Right hindlimb (tissue), 1 donor: ENCODE measurements at places on chromosomes 4 and X.
A peak's percentile ranks its signal among the peaks of the same experiment; 100 is the strongest.

GRCh38 chr4:48031802-48032525, 15.4 kb downstream of the NIPAL1 start:
- DNase-seq = no peak

DNA sequence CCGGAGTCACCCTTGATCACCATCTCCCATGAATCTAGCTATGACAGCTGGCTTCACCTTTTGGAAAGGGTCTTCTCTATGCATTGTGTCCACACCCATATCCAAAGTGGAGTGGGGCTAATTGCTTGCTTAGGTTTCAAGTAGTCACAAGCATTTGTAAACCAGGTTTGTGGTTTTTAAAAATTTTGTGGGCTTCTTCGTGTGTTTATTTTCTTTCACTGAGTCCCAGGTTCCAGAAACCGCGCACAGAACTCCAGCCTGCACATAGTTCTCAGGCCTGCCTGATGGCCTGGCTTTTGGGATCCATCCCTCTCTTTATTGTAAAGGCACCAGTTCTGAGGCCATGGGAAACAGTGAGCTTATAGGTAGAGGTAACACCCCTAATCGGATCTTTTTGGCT, 70.2 kb upstream of the TLR3 start:
- no peak for DNase-seq

DNA sequence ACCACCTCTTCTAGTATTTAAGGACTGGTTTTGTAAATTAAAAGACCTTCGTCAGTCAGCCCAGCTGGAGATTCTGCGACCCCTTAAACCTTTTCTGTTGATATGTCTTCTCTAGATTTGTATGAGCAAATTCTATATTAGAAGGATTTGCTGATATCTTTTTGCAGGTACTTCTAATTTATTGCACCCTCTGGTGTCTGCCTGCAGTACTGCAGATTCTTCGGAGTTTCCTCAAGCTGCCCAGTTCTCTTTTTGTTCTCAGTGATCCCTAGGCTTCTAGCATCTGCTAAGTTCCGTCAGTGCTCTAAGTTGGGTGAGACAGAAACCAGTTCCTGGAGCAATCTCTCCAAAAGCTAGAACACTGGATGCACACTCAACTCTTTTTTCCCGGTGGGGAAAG, 545.2 kb downstream of the C4orf33 start:
- peak; percentile 32 for DNase-seq

GRCh38 chr4:97317671-97318070, 825.6 kb downstream of the STPG2 start:
- DNase-seq = no peak

GRCh38 chrX:29422034-29422433, 793.3 kb upstream of the MAGEB2 start:
- DNase-seq = no peak

DNA sequence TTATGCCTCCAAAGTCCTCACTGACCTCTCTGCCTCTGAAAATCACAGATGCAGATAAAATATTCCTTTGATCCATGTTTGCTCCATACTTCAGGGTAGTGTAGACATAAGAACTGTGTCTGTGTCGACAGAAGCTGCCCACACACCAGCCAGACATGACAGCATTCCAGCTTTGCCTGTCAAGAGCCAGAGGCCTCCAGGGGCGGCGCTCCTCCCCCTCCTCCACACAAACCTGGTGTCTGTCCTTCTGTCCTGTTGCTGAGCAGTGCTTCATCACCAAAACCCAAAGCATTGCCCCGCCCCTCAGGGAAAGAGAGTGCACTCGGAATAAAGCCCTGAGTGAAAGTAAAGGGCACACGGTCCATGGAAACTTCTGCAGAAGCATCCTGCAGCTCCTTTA, 379.4 kb downstream of the FBXW7 start:
- no peak for DNase-seq
